ENCODE measurements at places on chromosomes 1 and 21. TPM values are rescaled to one million over a fixed set of nuclear protein-coding genes. Genes with fewer than 3 reads are reported as not detected.

DNA sequence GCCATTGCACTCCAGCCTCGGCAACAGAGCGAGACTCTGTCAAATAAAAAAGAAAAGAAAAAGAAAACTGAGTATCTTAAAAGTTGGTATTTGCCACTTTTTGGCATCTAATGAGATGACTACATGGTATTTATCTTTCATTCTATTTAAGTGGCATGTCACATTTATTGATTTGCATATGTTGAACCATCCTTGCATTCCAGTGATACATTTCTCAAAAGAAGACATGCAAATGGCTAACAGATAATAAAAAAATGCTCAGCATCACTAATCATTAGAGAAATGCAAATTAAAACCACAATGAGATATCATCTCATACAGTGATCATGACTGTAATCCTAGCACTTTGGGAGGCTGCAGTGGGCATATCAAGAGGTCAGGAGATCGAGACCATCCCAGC is 28.1 kb downstream of the SFPQ start:
- DNase-seq = no peak
- no peaks in the 10 kb centered on the region for H3K36me3 ChIP-seq
- no peak overlapping the region for H3K27ac ChIP-seq

DNA sequence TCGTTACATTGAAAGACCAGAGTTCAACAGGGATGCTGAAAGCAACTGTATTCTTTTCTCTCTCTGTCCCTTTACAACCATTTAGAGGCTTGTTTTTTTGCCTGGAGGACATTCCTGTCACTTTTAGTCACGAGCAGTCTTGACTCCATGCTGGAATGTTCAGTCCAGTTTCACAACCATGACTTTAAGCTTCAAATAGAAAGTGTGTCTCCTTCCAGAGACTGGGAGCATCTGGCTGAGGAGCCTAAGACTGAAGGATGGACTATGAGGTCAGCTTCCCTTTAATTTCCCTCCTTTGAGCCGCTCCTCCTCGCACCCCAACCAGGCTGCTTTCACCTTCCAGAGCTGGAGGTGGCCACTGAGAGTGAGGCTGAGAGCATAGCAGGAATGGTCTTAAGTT is 10.5 kb upstream of the RYR2 start:
- no peaks in the 10 kb centered on the region for H3K4me1 ChIP-seq
- peaks cover 3% of the 10 kb centered on the region for H3K27me3 ChIP-seq
- no peaks in the 10 kb centered on the region for H3K36me3 ChIP-seq
- no peak overlapping the region for H3K4me3 ChIP-seq

DNA sequence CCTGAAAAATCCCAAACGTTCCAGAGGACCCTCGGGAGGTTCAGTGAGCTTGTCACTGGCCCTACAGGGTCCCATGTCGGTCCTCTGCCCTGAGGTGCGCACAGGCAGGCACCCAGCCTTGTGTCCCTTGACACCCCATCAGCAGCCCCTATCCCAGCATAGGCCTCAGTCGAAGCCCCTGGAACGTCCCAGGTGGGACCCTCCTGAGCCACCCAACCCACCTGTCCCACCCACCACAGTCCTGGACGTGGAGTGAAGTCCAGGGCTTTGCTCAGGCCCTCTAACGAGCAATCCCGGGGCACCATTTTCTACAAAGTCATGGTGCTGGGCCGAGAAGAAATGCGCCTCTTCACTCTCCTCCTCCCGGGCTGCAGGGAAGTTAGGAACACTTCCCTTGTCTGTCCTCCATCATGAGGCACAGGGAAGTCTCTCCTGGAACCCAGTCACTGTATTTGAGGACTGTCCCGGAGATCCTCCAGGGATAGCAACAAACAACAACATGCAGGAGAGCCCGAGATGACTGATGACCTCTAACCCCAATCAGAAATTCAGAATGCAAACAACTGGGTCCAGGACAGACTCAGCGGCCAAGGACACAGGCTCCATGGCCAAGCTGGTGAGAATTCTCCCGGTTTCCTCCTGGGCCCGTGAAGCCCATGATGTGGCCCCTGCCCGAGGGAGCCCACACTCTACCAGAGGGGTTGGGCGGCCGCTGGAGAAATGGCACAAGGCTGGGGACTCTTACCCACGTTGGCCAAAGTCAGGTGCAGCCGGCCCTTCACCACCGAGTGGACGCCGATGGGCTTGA is 105.5 kb downstream of the NPHP4 start:
- no peak overlapping the region for H3K27ac ChIP-seq
- H3K4me3 ChIP-seq = no peak overlapping the region
- H3K36me3 ChIP-seq = no peaks in the 10 kb centered on the region

- H3K4me1 ChIP-seq = no peaks in the 10 kb centered on the region
- H3K4me3 ChIP-seq = no peak overlapping the region
- no peak for DNase-seq
Observed at GRCh38 chr1:46642115-46642680, 25.6 kb upstream of the MOB3C start.

DNA sequence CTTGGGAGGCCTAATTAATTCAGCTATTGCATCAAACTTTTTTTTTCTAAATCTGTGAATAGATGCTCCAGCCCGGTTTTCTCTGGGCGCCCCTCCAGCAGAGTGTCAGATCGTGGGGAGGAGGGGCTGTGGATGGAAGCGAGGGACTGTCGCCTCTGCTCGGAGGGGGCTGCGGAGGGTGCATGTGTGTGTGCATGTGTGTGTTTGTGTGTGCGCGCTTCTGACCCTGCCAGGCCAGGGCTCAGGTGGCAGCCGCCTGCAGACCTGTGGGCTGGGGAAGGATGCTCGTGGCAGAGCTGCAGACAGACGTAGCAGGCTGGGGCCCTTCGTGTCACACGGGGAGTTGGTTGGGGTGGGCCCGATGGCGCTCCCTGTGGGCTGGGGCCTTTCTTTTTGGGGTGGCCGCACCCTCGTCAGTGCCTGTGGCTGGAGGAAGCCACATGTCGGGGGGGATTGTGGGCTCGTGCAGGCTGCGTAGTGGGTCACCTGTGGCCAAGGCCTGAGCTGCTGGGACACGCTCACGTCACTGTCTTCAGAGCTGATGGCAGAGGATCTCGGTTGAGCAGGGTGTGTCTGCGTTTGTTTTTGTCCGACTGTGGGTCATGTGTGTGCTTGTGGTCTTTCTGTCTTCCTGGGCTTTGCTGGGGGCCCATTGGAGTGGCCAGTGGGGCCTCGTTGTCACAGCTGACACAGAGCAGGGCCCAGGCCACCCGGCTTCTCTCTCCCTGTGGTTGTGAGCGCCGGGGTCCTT is 2.8 kb downstream of the SKI start:
- peaks cover 60% of the 10 kb centered on the region for H3K4me1 ChIP-seq
- no peaks in the 10 kb centered on the region for H3K36me3 ChIP-seq
- DNase-seq = peak; percentile 87
- peak overlapping the region; percentile 80 for H3K27ac ChIP-seq

- DNase-seq = no peak
- peaks cover 18% of the 10 kb centered on the region for H3K4me1 ChIP-seq
- H3K27ac ChIP-seq = no peak overlapping the region
- H3K4me3 ChIP-seq = no peak overlapping the region
- H3K27me3 ChIP-seq = no peaks in the 10 kb centered on the region
Observed at GRCh38 chr1:151147665-151148064, 1.2 kb upstream of the SEMA6C start.

The PGBD5 gene
- total RNA-seq = not detected

The PTPRF gene
- total RNA-seq = 0.47 TPM

The C1orf198 gene
- 7.2 TPM for total RNA-seq

The FCRL6 gene
- 1.8 TPM for total RNA-seq
